ENCODE measurements at places on chromosomes 4 and X. TPM values are rescaled to one million over a fixed set of nuclear protein-coding genes. Genes with fewer than 3 reads are reported as not detected.

The C1GALT1C1 gene
- 13.3 TPM for polyA plus RNA-seq

DNA sequence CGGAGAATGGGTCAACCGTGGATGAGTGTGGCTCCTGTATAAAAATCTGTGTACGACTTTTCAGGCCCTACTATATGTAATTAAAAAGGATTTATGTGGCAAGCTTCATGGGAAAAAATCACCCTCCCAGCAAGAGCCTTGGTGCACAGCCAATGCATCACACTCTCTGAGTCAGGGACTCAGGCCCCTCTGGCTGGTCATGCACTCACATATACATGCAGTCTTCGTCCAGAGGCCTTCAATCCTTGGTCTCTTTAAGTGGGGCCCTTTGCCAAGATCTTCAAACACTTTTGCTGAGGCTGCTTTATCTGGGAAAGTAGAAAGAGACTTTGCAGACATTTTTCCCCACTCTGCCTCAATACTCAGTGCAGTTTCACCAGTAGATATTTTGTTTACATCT, 311.4 kb upstream of the FSTL5 start:
- DNase-seq = no peak

The HMX1 gene
- polyA plus RNA-seq = not detected

DNA sequence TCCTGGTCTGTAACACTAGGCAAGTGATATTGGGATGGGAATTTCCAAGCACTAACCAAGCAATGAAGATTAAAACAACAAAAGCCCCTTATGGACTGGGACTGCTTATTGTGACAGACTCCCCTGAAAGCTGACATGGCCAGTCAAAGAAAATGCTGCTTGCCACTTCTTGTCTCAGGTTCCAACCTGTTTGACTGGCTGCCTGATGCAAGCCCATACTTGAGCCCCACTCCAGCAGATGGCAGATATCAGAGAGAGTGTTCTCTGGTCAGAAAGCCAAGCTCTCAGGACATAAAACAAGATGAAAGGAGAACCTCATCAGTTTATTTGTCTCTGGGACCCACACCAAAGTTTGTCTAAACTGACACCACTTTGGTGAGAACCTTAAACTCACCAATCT, 15.5 kb upstream of the IGBP1 start:
- no peak for DNase-seq

The IL9R gene
- polyA plus RNA-seq = not detected

- DNase-seq = no peak
These were observed 58.5 kb downstream of the PRPS1 start for GRCh38 chrX:107686792-107687191.

The SLC38A5 gene
- 1.7 TPM for polyA plus RNA-seq

GRCh38 chrX:107672955-107673378, 44.7 kb downstream of the PRPS1 start:
- DNase-seq = peak; percentile 75

DNA sequence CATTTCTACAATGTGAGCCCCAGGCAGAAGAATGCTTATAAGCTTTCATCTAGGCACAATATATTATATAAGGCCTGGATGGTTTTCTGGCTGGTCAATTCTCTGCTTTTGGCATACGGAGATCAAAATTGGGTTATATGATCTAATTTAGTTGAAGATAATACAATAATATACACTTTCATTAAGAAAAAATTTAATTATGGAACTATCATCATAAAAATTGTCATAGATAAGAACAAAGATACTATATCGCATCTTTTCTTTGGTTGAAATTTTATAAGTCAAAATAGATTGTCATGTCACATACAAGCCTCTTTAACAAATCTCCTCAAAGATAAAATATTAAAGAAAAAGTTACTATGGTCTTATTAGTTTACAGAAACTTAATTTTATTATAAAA, 17.1 kb downstream of the DMD start:
- DNase-seq = no peak

DNA sequence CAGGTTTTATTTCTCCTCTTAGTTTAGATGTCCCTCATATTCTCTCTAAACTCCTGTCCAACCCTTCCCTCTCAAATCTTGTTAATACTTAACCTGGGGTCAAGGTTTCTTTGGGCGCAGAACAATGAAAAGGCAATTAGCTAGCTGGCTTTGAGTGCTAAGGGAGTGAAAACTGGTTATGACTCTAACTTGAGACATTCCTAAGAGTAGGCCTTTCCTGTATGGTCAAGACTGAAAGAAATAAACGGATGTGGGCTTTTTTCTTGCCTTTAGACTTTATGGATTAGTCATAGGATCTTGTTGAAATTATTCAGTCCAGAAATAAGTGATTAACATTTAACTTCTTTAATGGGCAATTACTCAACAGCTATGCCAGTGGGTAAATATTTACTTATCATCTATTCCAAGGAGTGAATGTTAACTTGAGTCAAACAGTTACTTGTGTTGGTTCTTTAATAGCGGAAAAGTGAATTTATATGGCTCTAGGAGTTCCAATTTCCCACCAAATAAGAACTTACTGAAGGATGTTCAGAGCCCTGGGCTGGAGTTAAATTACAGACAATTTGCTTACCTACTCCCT, 141.7 kb upstream of the SCML1 start:
- no peak for DNase-seq

DNA sequence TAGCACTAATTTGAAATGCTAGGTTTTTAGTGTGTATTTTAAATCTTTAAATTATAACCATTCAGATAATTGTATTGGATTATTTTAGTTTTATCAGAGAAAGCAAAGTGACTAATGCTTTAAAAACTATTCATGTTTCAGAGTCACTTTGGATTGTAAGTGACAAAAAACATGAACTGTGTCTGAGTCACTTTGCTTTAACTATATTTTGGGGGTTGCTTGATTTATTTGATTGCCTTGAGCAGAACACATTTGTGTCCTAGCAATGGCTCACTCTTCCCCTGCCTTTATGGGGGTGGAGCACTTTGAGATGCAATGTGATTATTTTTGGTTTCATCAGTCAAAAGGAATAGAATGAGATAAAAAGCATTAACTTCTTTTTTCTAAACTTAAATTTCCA, 188.4 kb upstream of the ARX start:
- DNase-seq = no peak

DNA sequence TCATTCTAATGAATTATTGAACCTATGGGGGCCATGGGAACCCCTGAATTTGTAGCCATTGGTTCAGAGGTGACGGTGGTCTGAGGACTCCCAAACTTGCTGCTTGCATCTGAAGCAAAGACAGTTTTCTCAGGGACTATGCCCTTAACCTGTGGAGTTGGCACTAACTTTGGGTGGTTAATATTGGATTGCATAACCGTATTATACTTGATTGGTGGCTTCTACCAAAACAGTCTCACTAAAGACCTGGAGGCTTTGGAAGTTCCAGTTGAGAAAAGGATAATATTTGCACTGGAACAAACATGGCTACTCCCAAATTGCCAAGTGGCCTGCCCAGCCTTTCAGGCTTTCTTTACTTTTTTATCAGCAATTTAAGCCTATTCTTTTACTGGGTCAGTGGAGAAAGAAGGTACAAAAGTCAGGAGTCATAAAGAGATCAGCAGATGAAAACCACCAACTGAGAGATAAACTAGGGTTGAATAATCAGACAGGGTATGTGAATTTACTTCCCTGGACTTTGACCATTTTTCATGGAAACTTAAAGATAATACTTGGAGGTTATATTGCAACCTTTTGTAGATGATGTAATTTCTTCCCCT, 7.9 kb upstream of the KLHL8 start:
- no peak for DNase-seq

DNA sequence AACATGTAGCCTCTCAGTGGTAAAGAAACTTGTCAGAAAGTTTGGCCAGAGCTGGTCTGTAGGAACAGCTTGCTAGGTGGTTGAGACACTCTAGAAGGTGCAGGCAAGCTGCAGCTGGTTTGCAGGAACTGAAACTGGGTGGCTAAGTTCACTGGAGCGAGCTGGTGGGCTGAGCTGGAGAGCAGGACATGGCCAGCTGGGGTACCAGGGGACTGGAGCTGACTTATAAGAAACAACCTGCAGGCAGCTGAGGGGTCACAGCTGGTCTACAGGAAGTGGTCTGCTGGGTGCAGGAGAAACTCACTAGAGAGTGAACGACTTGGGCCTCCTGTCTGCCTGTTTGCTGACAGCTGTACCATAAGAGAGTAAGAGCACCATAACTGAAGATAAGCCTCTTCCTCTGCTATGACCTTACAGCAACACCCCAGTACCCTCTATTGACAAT, 157.1 kb upstream of the LNX1 start:
- no peak for DNase-seq

GRCh38 chr4:2458546-2459491, 10.1 kb upstream of the RNF4 start:
- DNase-seq = no peak

DNA sequence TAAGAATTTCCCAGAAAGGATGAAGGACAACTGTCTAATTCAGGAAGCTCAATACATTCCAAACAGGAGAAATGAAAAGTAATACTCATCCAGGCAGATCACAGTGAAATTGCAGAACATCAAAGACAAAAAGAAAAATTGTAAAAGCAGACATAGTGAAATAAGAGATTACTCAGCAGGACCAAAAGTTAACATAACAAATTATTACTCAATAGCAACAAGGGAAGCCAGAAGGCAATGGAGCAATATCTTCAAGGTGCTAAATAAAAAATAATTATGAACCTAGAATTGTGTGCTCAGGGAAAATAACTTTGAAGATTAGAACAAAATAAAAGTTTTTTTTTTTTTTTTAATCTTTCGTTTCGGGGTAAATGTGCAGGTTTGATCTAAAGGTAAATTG, 30.5 kb upstream of the ENPP6 start:
- DNase-seq = no peak

- DNase-seq = no peak
These were observed 75.9 kb upstream of the RPL34 start for GRCh38 chr4:108544481-108544880.

DNA sequence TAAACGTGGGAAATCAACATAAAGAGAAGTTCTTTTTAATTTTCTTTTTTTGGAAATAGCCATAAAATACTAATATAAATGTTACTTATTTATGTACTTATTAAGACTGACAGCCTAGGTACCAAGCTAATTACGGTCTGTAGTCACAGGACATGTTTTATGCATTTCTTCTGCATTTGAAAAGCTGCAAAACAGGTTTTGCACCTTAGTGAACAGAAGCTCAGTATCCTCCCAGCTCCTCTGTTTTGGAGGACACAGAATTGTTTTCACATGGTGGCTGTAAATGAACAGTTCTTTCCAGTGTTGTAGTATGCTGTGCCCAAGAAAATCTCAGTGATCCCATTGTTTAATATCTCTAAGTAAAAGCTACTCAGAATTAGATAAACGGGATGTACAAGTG, 1788.0 kb upstream of the TENM3 start:
- DNase-seq = no peak

- DNase-seq = no peak
These were observed 172.6 kb downstream of the AMELX start for GRCh38 chrX:11465648-11466411.

GRCh38 chr4:98625399-98625798, 33.0 kb downstream of the TSPAN5 start:
- DNase-seq = no peak

DNA sequence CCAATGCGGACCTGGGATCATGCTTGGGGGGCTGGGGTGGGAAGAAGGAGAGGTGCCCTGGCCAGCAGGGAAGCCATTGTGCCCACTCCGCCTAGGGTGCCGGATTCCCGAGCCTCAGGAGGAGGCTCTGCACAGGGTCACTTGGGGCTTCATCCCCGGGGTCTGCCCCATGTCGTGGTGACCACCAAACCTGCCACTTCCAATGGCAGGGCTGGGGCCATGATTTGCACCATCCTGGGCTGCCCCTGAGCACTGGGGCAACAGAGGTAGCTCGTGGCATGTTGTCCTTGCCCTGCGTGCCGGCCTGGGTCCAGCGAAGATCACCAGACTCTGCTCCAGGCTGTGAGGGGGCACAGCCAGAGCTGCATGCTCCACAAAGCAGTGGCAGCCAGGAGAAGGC, 71.4 kb upstream of the DCAF12L2 start:
- no peak for DNase-seq

The PNCK gene
- 1.0 TPM for polyA plus RNA-seq

DNA sequence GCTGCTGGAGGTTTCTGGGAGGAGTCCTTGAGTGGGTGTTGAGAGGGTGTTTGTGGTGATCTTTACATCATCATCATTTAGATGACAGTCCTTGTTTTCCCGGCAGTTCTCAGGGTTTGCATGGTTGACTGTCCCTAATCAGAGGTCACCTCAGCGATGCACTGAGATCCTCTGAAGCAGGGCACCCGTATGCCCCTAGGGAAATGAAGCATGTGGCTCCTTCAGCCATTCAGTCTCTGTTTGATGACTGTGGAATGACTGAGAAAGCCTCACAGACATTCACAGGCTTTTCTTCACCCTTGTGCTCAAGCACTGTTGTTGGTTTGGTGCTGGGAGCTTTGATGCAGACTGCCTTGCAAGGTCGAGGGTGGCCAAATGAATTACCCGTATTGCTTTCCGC, 474.7 kb downstream of the SPRY1 start:
- no peak for DNase-seq

The GRPEL1 gene
- polyA plus RNA-seq = 58.3 TPM
